ENCODE measurements at places on chromosomes 6 and 20. TPM values are rescaled to one million over a fixed set of nuclear protein-coding genes. Genes with fewer than 3 reads are reported as not detected.

DNA sequence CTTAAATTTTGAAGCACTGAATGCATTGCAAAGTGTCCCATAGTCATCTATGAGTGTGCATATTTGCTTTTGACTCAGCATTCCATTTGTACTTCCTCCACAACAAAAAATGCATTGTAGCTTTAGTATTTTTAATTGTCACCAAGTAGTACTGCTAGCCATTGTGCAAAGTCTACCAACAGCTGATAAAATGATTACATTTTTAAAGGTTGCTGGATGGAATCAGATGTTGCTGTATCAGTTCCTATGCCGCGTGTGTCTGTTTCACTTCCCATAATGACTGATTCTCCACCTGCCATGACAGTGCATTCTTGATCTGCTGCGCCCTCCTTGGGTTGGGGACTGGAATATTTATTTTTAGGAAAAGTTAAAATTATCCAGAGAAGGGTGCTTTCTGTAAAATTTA is 41.2 kb downstream of the SLX4IP start:
- DNase-seq, result no peak

GRCh38 chr6:158457616-158458278 is 102.1 kb upstream of the TMEM181 start:
- DNase-seq, result no peak

- no peak for DNase-seq
These were observed 13.5 kb upstream of the SEMG1 start for GRCh38 chr20:45193331-45193730.

GRCh38 chr6:47729019-47729418 is 30.6 kb downstream of the ADGRF4 start:
- peak; percentile 60 for DNase-seq

DNA sequence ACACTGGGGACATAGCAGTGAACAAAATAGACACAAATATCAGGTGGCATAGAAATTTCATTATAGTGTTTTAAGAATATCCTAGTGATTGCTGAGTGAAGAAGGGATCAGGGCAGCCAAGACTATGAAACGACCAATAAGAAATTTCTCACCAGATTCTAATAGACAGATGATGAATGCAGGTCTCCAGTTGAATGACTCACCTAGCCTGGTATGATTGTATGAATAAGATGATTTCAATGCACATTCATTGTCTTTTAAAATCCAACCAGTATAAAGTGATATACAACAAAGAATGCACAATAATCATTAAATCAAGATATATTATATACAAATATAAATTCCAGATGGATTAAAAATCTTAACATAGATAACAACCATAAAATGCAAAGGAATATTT is 124.5 kb upstream of the TENT5A start:
- no peak for DNase-seq

Gene FRMD1
- not detected for total RNA-seq
